ENCODE measurements at places on chromosomes 4 and X.

- no peak for DNase-seq
Measured at GRCh38 chr4:73152893-73153292, 83.4 kb upstream of the COX18 start.

DNA sequence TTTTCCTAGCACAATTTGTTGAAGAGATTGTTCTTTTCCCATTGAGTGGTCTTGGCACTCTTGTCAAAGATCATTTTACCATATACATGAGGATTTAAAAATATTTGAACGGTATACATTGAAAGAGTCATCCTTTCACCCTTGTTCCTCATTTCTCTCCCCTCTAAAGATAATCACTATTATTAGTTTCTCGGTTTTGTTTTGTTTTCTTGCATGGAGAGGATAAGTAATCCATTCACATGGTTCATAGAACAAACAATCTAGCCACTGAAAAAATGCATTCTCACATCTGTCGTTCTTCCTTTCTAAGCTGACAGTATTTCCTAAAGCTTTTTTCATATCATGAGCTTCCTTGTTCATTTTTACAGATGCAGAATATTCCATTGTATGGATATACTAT is 39.2 kb upstream of the MSMO1 start:
- DNase-seq = no peak

DNA sequence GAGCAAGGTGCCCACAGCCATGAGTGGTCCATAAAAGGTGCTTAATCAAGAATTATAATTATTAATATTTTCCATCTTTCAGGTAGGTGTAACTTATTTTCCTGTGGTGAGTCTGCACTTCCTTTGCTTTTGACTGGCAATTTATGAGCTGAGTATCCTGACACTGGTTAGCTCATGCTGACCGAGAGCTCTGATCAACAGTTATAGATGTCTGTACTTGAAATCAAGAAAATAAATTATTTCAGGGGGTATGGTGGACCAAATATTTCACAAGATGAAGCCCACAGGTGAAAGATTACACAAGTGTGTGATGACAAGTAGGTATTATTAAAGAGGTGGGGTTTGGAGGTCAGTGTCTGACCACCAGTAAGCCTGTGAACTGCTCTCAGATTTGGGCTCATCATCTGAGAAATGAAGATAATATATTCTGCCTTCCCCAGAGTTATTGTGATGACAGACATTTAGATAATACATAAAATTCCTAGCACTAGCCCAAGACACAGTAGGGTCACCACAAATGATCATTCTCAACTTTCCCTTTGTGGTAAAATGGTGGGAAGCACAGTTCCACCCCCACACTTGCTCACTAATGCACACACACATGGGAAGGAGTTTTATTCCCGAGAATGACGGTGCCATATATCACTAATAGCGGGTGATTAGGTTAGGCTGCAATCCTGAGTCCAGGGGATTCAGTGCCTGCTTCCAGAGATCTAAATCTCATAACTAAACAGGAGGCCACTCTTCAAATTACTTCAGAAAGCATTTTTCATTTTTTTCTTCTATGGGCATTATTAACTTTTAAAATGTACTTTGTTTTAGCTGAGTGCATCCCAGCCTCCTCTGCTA is 34.0 kb upstream of the PACRGL start:
- no peak for DNase-seq

- peak; percentile 61 for DNase-seq
Measured at GRCh38 chr4:13783800-13784411, 156.4 kb upstream of the BOD1L1 start.

- DNase-seq = no peak
Measured at GRCh38 chr4:6466756-6467381, 5.5 kb downstream of the PPP2R2C start.

GRCh38 chr4:118390121-118390520 is 37.3 kb upstream of the PRSS12 start:
- no peak for DNase-seq

DNA sequence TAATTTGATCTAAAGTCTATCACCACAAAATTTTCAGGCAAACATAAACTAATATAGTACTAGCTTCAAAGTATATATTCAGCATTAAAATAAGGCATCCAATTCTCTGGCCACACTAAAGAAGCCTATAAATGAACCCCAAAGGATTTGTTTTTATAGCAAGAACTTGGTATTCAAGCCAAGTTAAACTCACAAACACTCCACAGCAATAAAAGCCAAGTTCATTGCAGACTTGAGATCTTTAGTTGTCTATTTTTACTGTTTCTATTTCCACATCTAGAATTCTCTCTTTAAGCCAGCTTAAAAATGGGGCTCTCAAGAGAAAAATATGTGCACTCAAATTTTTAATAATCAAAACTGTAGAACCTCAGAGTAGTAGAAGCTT is 51.1 kb downstream of the WDFY3 start:
- no peak for DNase-seq

DNA sequence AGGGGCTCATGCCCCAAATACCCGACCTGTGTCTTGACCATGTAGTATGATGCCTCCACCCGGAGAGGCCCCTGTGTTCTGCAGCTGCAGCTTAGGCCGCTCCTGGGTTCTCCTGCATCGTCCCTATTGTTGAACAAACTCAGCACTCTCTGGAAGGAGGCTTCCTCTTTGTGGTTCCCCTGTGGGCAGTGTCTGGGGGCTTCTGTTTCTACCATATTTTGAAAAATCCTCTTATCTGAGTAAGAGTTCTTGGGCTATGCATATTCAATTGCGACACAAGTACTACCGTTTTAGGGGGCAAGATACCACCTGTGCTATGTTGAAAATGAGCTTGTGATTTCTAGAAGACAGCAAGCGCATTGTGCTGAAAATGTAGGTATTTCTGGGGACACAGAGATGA is 276.6 kb downstream of the DHRSX start:
- no peak for DNase-seq

GRCh38 chr4:107863850-107864371 is 39.2 kb downstream of the SGMS2 start:
- DNase-seq = no peak

GRCh38 chrX:47212381-47213293 is 5.8 kb upstream of the CDK16 start:
- DNase-seq = no peak

DNA sequence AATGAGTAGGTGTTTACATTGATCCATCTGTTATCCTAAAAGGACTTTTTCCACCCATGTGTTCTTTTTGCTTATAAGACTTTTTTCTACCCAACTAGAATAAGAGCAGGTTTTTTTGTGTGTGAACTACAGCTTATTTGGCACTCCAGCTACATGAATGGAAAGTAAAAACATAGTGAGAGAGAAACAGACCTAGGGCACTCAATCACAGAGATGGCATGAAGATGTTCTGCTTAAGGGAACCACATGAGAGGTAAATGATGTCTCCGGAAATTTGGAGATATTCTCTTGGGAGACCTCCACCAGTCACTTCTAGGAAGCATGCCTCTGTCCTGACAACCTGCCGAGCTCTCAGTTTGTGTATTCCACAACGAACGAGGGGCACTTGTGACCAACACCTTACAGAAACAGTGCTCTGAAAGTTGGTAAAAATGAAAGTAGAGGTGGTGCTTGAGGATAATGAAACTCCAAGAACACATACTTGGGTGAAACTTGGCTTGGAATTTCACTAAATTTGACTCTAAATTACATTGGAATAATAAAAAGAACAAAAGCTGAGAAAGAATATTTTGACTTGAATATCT is 788.4 kb upstream of the GALNTL6 start:
- no peak for DNase-seq

- DNase-seq = no peak
Measured at GRCh38 chrX:10043386-10043785, 76.2 kb downstream of the CLDN34 start.

DNA sequence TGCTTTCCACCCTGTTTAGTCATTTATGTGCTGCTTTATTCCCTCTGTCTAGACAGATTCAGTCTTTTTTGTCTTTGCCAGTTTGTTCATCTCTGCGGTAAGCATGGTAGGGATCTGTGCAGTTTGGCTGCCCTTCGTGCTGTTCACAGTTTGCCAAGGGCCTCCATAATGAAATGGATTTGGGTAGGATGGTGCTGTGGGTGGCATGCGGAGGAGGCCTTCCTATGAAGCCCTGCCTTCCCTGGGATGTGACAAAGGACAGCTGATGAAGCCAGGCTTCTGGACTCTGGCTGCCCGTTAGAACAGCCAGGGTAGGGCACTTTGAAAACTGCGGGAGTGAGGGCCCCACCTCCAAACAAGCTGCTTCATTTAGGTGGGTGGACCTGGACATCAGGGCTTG is 47.4 kb downstream of the PTTG2 start:
- DNase-seq = no peak

- DNase-seq = no peak
Measured at GRCh38 chrX:68842781-68843581, 14.2 kb downstream of the EFNB1 start.

- no peak for DNase-seq
Measured at GRCh38 chrX:129759576-129760061, 20.1 kb upstream of the SASH3 start.

GRCh38 chr4:70714079-70714887 is 7.5 kb upstream of the RUFY3 start:
- no peak for DNase-seq

DNA sequence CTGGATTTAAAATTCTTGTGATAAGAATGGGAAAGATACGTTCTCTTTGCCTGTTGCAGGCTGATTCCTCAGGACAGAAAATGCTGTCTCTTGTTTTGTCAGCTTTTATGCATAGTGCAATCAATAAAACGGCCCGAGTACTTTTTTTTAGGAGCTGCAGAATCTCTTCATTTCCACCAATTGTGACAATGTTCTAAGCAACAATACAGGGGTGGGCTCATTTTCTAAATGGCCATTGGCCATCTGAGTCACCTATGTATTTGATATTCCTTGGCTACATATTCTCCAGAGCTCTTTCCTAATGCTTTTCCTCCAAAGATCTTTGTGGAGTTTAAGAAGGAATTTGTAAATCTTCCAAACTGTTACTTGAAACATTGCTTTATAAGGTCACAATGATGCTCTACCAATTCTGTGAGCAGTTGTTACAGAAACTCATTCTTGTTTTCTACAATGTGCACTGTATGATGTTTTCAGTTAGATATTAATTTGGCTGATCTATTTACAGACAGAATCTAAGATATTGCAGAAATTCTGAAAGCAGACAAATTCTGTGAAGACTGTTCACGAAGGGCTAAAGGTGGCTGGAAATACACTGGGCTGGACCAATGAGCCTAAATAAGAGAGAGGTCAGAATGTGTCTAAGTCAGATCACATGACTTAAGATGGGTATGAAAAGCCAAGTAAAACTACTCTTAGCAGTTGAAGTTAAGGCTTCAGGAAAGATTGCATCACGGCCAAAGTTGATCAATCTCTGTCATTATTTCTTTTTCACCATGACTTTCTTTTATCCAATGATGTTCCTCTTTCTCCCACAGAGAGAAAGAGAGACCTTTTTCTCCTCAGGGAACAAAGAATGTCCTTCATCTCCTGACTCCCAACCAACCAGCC is 33.4 kb downstream of the TAPT1 start:
- DNase-seq = no peak

DNA sequence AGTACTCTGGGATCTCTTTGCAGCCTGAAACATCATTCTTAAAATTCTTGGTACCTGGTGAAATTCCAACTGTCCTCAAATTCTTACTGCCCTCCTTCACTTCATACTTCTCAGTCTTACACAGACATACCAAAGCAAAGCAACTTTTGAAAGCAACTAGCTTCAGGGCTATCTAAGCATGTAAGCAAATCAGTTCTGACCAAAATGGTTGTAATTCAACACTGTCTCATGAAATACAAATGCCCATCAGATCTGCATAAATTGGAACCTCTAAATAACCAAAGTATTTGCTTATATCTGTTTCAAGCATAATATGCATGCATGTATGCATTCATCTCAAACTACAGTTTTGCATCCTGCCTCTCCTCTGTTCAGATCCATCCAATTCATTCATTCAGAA is 308.1 kb upstream of the PPARGC1A start:
- DNase-seq = no peak

GRCh38 chrX:46628460-46629371 is 55.2 kb downstream of the CHST7 start:
- DNase-seq = no peak

GRCh38 chrX:41912923-41913322 is 10.4 kb downstream of the CASK start:
- no peak for DNase-seq

DNA sequence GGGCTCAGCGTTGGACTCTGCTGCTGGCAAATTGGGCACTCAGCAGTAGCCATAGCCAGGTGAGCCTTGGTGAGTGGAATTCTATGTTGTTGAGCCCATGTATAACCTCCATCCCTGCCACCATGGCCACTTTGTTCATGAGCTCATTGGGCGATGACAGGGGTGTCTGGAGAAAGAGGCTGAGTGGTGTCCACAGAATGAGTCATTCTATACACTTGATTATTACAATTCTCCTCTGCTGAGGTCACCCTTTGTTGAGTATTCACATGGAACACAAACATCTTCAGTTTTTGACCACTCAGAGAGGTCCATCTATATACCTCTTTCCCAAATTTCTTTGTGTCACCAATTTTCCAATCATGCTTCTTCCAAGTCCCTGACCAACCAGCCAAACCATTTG is 1341.7 kb downstream of the PCDH7 start:
- no peak for DNase-seq

DNA sequence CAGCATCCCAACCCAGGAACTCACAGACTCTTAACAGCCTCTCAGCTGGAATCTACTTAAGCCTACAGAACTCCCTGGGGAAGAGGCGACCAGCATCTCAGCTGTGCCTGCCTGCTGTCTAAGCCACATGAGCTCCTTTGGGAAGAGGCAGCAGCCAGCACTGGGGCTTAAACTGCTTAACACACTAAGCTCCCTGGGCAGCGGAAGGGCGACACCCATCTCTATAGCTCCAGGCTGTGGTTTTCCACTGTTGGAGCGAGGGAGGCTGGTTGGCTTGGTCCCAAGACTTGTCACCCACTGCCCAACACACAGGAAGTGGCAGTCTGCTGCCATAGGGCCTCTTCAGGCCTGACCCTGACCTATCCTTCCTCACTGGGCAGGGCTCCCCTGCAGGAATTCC is 1544.1 kb upstream of the ADGRL3 start:
- DNase-seq = no peak

Data from amygdala (tissue), 56 donors.